ENCODE measurements at places on chromosomes 6 and 20.

DNA sequence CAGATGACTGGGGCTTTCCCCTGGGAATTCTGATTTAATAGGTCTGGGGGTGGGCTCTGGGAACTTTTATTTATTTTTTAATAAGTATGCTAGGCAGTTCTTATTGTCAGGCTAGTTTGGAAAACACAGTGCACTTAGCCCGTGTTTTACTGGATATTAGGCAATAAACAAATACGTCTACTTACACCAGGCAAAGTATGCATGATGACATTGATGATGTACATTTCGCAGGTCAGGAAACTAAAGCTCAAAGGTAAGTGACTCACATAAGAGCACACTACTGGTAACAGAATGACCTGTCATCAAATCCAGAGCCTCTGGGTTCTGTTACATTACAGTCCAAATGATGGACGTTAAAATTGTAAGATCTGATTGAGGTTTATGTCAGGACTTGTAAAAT is 144.4 kb upstream of the EXOC2 start:
- no peak for DNase-seq

DNA sequence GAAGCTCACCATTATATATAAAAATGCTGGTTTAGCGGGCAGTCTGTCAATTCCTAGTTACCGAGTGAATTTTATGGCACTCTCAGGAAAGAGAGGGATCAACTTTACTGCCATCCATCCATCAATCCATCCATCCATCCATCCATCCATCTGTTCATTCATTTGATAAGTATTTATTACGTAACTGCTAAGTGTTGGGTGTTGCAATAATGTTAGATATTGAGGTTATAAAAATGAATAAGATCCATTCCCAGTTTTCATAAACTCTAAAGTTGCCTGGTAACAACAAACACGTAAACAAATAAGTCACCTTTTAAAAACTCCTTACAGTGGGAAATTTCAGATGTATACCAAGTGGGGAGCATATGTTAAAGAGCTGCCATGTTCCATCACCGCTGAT is 36.8 kb downstream of the SASH1 start:
- DNase-seq, result no peak

DNA sequence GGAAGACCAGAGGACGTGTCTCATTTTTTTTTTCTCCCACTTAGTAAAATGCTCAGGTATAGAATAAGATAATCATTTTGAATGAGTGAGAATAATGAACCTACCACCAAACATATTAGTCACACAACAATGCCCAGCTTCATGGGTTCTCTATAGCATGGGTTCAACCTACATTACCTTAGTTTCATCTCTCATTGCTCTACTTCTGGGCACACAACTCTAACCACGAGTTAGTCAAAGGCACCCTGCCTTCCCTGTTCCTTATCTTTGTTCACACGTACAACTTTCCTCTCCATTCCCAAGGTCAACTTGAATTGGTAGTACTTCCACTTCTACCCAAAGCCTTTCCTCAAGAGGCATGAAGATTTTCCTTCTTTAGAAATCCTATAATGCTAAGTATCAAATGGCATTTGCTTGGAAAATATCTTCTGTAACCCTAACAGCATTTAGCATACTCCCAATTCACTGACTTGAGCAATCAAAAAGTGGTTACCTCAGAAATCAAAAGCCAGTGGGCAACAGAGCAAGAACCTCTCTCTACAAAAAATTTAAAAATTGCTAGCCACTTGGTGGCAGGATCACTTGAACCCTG is 20.9 kb downstream of the DEK start:
- DNase-seq, result no peak

DNA sequence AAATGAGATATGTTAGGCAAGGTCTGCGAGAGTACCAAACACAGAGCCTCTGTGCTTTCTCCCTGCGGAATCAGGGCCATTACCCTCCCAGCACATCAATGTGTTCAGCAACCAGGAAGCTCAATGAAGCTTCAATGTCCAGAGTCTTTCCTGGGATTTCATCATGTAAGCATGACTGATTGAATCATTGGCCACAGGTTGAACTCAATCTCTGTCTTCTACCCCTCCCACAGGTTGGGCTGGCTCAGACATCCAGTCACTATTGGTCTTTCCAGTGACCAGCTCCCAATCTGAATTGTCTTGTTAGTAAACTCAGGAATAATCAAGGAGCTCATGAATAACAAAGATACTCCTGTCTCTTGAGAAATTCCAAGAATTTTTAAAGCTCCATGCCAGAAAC is 2.7 kb upstream of the DTD1 start:
- no peak for DNase-seq

DNA sequence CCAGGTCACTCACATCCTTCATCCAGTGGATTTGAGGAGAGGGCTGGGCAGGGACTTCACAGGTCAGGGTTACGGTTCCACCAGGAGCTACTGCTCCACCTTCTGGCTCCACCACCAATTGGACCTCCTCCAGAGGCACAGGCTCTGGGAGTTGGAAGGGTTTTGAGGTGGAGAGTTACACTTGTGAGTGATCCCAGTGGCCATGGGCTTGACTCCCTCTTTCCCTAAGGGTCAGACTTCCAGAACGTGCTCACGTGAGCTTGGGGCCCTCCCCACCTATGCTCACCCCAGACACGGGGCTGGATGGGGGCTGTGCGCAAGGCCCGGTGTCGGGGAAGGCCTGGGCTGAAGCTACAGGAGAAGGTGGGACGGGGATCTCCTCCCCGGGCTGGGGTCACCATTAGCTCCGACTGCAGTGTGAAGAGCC is 1.5 kb downstream of the AGER start:
- no peak for DNase-seq

- no peak for DNase-seq
These were observed 21.8 kb upstream of the ISM1 start for GRCh38 chr20:13199279-13199678.

DNA sequence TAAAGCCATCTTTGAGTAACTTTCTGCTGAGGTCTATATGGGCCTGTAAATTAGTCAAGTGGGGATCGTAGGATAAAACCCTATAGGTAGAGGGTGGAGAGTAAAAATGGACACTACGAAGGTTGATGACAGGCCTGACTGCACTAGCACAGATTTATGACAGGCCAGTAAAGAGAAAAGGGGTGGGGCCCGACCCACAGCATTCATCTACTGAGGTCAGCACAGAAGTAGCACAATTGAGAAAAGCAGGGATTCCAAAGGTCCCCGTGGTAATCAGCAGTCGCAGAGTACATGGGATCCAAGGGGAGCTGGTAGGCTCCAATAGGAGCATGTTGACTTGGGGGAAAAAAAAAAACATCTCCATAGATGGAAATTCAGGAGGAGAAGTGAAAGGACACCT is 660.4 kb downstream of the TFAP2A start:
- no peak for DNase-seq

GRCh38 chr6:51199105-51199552 is 380.5 kb downstream of the TFAP2B start:
- no peak for DNase-seq

- peak; percentile 77 for DNase-seq
These were observed 3.6 kb downstream of the SOX4 start for GRCh38 chr6:21596949-21597682.

DNA sequence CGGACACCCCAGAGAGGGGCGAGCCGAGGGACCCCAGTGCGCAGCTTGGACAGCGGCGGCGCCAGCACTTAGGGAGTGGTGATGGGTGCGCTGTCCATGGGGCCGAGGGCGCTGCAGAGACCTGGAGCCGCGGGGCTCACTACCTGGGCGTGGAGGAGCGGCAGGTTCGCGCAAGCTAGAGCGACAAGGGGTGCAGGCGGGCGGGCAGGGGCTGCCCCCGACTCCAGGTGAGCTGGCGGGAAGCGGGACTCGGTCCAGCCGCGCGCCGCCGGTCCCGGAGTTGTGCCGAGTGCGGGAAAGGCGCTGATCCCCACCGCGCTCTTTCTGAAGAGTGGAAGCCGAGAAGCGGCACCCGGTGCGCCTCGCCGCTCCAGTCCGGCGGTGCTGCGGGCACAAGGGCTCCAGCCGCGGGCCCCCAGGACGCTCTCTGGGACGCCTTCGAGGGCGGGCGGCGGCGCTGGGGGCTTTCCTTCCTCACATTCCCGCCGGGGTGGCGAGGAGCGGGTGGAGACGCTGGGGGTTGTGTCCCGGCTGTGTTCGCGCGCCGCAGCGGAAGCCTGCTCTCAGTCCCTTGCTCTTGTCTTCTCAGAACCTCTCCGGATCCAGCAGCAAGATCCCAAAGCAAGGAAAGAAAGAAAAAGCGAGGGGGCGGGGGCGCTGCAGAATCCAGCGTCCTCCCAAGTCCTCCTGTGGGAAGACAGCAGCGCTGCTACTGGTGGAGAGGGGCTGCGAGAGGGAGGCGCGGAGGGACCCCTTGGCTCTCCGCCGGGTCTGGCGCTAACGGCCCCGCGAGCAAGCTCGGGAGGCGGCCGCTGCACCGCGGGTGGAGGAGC is at the start of gene B3GAT2:
B3GAT2 (minus strand) TSS at position 610 of the 833 bp plus-strand sequence. CDS start 631 bp downstream, outside the sequence.
- no peak for DNase-seq

GRCh38 chr6:119052987-119053386 is 25.5 kb downstream of the FAM184A start:
- DNase-seq, result no peak

DNA sequence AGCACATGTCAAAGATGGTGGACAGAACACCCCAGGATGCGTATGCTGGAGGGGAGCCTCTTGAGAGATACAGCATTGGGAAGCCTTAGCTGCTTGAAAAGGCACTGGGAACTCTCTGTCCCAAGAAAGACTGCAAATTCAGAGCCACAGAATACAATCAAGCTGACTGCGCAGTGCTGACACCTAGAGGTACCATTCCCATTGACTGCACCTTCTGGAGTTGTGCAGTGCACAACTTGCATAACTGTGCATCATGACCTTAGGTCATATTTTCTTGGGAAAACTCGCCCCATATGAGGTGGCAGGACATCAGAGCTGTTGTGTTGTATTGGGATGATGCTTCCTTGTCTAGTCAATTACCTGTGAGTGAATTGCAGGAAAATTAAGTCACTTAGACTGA is 646.5 kb upstream of the NOX3 start:
- no peak for DNase-seq

DNA sequence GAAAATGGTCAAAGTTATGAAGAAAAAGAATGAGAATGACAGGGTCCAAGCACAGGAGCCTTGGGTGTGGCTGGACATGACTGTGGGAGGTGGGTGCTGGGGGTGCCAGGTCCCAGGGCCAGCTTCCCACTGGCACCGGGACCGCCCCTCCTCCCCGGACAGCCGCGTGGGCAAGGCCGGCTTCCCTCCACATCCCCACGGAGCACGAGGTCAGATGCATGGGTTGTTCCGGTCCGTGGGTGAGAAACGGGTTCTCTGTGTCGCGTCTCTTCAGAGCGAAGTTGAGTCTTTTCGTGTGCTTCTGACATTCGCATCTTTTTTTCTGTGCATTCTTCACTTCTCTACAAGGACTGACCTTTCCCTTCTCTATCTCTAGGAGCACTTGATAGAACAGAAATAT is 30.1 kb downstream of the KIF25 start:
- DNase-seq, result no peak

- DNase-seq, result no peak
These were observed 174.8 kb downstream of the IBTK start for GRCh38 chr6:82072751-82073150.

- no peak for DNase-seq
These were observed 58.2 kb downstream of the NFATC2 start for GRCh38 chr20:51484141-51484815.

GRCh38 chr6:170424604-170425126 is 118.1 kb downstream of the FAM120B start:
- no peak for DNase-seq

- no peak for DNase-seq
These were observed 19.6 kb upstream of the FAM83C start for GRCh38 chr20:35311822-35312221.

GRCh38 chr6:118724211-118724610 is 72.8 kb upstream of the CEP85L start:
- DNase-seq, result no peak

DNA sequence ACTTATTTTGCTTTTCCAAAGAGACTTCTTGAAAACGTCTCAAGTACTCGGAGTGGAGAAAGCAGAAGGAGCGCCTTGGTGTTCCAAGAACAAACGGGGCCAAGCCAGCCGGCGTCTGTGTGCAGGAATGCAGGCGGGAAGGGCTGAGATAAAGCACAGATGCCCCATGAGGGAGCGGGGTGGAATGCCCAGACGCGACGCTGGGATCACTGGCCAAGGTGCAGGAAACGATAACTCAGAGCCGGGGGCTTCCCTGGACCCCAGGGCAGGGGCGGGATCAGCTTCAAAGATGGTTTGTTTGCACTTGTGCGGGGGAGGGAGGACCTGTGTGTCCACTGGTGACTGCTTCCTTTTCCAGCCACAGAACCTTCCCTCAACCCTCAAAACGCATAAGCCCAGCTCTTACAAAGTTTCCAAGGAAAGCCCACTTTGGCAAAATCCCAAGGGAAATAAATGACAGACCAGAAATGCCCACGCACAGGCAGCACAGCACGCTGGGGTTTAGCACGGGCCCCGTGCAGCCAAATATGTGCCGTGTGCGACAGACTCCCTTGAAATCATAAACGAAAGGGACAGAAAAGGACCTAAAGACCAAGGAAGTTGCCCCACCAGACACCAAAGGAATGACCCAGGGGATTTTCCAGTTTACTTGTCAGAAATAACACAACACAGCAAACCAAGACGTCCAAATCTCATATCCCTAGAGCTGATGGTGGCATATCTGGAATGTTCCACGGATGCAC is 113.9 kb downstream of the NFATC2 start:
- DNase-seq, result no peak

GRCh38 chr6:129606664-129607063 is 103.3 kb downstream of the ARHGAP18 start:
- no peak for DNase-seq

DNA sequence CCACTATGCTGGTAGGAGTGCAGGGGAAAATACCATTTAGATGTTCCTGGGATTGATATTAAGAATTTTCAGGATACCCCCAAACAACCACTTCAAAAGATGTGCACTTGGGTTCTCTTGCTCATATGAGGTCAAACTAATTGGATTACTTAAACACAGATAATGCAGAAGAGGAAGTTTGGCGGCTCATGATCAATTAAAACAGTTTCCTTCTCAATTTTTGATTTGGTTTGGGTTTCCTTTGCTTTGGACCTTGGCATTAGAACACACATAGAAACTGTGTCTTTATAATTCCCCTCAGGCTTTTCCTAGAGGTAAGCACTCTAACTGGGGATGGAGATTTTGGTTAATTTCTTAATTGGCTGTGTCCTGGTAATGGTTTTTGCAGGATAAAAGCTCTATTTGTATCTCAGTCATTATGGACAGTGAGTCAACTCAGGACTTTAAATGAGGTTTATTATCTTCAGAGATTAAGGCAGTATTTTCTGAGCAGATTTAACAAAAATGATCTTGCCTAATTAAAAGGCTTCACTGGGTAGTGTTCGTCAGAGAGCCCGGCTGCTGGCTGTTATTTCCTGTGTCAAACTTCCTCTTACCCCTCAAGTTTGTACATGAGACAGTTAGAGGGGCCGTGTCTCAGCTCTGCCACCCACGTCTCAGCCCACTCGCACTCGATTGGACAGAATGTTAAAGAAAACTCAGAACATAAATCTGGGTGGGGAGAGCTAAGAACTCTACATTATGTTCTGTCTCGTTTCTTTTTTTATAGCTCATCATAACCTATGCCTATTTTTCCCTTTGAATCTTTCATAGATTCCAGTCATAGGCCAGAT is 50.3 kb upstream of the PREP start:
- DNase-seq, result no peak

GRCh38 chr20:19936466-19937200 is 80.5 kb upstream of the NAA20 start:
- no peak for DNase-seq

Measured in NCI-H446 treated with DMSO at 0.1 percent for 48 hours (cell line).